ENCODE measurements at places on chromosomes 4 and X.

GRCh38 chr4:26741491-26741871 is 119.2 kb upstream of the STIM2 start:
- DNase-seq: no peak

- DNase-seq: no peak
Observed at GRCh38 chr4:108371282-108371681, 202.6 kb upstream of the LEF1 start.

- no peak for DNase-seq
Observed at GRCh38 chrX:19578956-19579355, 63.6 kb upstream of the MAP3K15 start.

GRCh38 chrX:22739276-22739675 is 260.5 kb upstream of the DDX53 start:
- no peak for DNase-seq

DNA sequence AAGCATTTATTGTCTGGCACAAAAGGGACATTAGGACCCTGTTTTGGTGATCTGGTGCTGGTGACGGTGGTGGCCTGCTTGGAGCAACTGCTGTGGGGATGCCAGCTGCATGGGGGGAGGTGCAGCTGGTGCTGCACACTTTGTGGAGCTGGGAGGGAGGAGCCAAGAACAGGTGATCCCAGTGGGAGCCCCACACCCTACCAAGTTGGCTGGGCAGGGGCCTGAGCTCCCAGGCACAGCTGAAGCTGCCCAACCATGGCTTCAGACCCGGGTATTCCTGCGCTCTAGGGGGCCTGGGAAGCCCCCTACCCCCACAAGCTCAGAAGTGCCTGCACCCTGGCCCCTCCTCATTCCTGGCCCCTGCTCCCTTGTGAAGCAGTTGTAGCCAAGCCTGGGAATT is 1512.5 kb downstream of the TECRL start:
- no peak for DNase-seq

GRCh38 chr4:61445374-61446063 is 245.4 kb downstream of the ADGRL3 start:
- no peak for DNase-seq

GRCh38 chr4:164221631-164222030 is 532.3 kb upstream of the SMIM31 start:
- DNase-seq: peak; percentile 68

- DNase-seq: no peak
Observed at GRCh38 chrX:75522565-75523431, at the start of gene ZDHHC15. ZDHHC15 (minus strand) TSS chrX:75523037; CDS start chrX:75523024, 13 bp downstream.

DNA sequence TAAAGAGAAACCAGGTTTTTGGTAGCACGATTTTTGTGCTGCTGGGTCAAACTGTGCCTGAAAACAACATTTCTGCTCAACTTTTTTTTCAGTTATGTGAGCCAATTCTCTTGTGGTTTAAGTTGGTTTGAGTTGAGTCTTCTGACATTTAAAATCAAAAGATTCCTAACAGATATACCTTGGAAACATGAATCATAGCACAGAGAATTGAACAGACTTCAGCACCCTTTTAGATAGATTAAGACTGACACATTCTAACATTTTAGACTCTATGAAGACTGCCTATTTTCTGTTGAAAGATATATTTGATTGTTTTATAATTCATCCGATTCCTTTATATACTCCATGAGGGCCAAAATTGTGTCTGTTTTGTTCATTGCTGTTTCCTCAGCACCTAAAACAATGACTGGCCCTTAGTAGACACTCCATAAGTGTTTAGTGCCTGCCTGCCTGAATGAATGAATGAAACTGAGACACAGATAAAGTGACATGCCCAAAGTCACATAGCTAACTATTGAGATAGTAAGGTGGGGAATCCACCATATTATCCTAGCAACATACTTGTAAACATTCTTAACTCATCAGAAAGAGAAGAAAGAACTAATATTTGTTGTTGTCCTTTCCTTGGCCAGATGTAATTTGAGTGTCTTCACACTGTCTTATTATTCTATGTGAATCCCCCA is 624.0 kb downstream of the MID1IP1 start:
- no peak for DNase-seq

DNA sequence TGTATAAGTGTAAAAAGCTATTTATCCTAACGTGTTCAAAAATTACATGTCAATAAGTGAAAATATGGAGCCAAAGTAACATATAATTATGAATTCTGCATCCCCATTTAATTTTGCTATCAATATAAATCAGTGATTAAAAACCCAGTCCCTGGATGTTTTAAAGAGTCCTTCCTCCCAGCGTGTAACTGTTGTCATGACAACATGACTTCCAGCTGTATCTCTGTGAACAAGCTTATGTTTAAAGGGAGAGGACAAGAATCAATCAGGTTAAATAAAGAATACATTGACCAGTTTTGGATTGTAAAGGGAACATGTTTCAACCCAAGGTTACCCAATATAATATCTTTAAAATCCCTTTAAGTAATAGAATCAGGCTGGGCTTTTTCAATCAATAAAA is 219.7 kb downstream of the NSUN7 start:
- DNase-seq: no peak

GRCh38 chr4:6953751-6954380 is 44.2 kb downstream of the TBC1D14 start:
- DNase-seq: no peak

DNA sequence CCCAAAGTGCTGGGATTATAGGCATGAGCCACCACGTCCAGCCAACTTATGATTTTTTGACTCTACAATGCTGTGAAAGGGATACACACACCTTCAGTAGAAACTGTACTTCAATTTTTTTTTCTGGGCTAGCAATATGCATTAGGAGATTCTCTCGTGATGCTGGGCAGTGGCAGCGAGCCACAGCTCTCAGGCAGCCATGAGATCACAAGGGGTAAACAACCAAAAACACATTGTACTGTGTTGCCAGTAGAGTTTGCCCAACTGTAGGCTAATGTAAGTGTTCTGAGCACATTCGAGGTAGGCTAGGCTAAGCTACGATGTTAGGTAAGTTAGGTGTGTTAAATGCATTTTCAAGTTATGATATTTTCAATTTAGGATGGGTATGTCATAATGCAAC is 25.7 kb downstream of the RAB33A start:
- no peak for DNase-seq

DNA sequence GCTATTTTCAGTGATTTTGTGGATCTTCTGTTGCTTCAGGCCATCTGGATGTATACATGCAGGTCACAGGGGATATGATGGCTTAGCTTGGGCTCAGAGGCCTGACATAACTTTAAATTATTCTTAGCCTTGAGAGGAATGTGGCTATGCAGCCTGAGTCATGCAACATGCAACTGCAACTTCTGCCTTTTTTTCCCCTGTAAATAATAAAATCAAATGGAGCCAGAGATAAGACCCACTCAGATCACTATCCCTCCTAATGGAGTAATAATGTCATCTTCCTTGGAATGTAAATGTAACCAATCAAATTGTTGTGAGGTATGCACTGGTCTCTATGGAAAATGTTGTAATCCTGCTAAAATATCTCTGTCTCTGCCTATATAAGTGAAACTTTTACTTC is 54.9 kb downstream of the MAGEB17 start:
- no peak for DNase-seq

DNA sequence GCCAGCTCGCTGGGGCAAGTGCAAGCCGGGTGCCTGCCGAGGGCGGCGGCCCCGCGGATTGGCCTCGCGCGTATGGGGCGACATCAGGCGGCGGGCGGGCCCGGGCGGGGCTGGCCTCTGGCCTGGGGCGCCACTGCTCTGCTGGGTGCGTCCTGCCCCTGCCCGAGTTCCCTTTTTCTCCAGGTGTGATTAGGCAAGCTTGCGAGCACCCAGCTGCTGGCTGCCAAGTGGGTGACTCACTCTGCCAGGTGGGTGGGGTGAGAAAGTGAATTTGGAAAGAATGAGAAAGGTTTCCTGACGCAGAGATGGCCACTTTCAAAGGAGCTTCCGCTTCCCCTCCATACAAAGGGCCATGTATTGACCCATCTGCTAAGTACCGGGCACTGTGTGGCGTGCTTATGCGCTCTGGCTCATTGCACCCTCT is 32.5 kb downstream of the FGFBP1 start:
- no peak for DNase-seq

GRCh38 chrX:134738986-134739740 is 80.9 kb upstream of the PLAC1 start:
- no peak for DNase-seq

- DNase-seq: no peak
Observed at GRCh38 chr4:69323284-69323683, 43.0 kb downstream of the UGT2B28 start.

DNA sequence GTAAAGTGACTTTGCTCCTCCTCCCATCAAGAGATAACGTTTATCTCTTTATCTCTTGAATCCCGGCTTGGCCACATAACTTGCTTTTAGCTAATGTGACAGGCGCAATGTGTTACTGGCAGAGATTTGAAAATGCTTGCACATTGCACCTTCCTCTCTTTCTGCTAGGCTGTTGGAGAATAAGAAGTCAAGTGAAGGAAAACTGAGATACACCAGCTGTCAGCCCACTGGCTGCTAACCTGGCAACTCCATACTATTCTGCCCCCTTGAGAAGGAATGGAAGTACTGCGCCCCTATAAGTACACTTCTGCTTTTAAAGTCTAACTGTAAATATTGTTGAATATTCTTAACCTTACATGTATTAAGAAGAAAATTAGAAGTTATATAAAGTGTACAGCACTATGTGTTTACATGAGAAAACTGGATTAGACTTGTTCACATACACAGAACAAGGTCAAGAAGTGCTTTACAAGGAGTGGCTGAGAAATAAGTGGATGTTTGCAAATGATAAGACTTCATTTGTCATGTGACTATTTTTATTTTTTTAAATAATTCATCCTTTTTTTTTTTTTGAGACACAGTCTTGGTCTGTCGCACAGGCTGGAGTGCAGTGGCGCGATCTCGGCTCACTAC is 424.5 kb upstream of the CTSO start:
- peak; percentile 30 for DNase-seq

GRCh38 chrX:38036466-38036865 is 30.1 kb downstream of the SYTL5 start:
- peak; percentile 2 for DNase-seq

GRCh38 chr4:153520801-153521329 is 54.7 kb downstream of the TMEM131L start:
- no peak for DNase-seq

DNA sequence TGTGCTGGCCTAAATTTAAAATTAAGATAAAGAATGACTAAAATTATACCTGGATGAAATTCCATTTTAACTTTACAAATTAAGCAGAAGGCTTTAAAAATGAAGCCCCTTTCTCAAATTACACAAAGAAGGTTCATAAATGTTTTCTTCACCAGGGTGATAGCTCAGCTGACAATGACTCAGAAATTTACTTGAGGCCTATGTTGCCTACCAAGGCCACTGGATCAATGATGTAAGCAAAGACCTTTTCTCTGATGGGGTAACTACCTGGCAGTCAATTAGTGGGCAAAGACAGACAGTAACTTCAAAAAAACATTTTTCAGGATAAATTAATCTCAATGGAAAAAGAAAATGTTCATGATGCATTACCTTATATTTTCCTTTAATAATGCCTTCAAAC is 23.9 kb upstream of the GPR34 start:
- no peak for DNase-seq

- DNase-seq: no peak
Observed at GRCh38 chr4:8410066-8410625, 30.4 kb downstream of the ACOX3 start.

- no peak for DNase-seq
Observed at GRCh38 chrX:47632666-47633065, 2.9 kb upstream of the CFP start.

DNA sequence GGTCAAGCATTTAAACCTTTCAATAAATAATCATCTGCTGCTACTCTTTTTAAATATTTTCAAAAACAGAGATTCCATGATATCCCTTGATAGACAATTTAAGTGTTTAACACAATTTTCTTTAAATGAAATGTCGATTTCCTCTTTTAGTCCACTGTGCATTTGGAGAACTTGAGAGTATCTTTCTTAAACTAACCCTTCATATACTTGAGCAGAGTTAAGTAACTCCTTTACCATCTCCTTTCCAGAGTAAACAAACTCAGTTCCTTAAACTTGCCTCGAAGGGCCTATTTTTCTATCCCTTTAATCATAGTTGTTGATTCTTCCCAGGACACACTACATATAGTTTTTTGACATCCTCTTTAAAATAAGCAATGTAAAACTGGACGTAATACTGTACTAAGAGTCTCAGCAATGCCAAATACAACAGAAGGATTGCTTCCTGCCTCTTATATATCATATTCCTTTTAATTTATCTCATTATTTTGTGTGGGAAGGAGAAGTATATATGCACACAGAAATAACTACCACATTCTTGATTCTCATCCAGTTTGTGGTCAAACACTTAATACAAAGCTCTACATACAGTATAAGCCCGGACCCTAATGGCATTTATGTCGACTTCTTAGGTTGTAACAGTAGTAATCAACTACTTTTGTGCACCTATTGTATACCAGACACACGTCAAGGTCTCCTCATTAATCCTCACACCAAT is 22.8 kb downstream of the RAB28 start:
- no peak for DNase-seq

DNA sequence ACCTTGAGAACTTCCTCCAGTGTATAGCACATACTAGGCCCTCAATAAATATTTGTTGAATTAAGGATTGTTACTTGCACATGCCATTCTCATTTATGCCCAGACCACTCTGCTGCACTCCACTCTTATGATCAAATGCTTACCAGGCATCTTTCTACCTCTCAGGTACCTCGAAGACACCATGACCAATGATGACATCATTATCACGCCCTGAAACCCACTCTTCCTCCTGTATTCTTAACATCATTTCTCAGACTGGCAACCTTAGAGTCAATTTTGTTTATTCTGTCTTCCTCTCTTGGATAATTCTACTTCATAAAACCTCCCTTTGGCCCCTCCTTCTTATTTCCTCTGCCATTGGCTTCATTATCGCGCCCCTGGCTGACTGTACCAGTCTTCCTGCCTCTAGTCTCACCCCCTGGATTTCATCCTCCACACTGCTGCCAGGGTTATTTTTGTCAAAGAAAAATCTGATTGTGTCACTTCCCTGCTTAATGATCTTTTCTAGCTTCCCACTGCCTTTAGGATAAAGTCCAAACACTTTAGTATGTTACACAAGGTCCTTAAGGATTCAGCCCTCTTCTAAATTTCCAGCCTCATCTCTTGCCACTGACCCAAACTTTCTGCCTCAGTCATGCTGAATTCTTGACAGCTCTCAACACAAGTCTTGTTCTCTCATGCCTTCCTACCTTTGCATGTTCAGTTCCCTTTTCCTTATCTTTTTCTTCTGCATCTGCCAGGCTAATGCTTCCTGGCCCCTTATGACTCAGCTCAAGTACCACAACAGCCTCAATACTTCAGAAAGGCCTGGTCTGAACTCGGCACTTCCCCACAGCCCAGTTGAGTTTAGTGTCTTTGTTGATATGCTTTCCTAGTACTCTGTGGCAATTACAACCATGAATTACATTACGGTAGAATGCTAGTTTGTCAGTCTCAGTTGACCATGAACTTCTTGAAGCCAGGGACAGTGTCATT is 45.8 kb downstream of the HDAC8 start:
- DNase-seq: no peak

DNA sequence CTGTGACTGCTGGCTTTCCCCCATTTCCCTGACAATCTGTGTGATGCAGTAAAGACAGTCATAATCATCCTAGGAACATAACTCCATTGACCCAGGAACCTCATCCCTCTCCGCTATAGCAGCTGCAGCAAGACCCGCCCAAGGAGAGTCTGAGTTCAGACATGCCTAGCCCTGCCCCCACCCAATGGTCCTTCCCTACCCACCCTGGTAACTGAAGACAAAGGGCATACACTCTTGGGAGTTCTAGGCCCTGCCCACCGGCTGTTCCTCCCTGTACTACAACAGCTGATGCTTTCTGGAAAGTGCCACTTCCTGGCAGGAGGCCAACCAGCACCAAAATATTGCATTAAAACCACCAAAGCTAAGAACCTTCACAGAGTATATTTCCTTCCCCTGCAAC is 1035.6 kb downstream of the C4orf33 start:
- DNase-seq: no peak

Data from RKO (cell line).